ENCODE measurements at places on chromosomes 4 and X.
A peak's percentile ranks its signal among the peaks of the same experiment; 100 is the strongest.

- H3K4me3 ChIP-seq = no peak overlapping the region
- no peak for DNase-seq
- no peaks in the 10 kb centered on the region for H3K4me1 ChIP-seq
- no peaks in the 10 kb centered on the region for H3K27me3 ChIP-seq
- no peaks in the 10 kb centered on the region for H3K36me3 ChIP-seq
- H3K27ac ChIP-seq = no peak overlapping the region
Observed at GRCh38 chr4:144716778-144717177, 70.8 kb downstream of the HHIP start.

DNA sequence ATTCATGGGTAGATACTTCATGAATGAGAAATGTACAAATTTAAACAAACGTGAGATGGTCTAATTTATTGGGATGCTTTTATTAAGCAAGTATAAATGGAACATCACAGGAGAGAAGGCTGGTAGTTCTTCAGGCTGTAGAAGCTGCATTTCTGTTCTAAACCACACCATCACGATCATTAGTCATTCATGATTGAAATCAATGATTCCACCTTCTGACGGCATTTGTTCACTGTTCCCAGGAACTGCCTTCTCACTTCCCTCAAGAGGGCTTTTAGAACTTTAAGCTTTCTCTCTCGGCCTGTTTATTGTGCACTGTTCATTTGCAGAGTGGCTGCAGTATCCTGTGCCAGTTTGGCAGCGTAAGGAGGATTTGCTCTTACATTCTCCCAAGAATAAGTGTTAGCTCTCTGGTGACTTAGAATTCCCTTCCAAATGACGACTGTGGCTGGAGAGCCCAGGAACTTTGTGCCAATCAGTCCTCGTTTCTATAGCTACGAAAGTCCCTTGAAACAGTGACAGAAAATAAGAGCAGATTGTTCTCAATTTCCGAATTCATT lies 54.7 kb downstream of the MFAP3L start:
- H3K4me1 ChIP-seq = no peaks in the 10 kb centered on the region
- DNase-seq = no peak
- H3K27me3 ChIP-seq = no peaks in the 10 kb centered on the region
- no peaks in the 10 kb centered on the region for H3K36me3 ChIP-seq

- no peaks in the 10 kb centered on the region for H3K36me3 ChIP-seq
- H3K27ac ChIP-seq = no peak overlapping the region
- DNase-seq = no peak
- H3K27me3 ChIP-seq = no peaks in the 10 kb centered on the region
- H3K4me1 ChIP-seq = peaks cover 3% of the 10 kb centered on the region
Observed at GRCh38 chrX:39640866-39641265, 456.9 kb downstream of the BCOR start.

GRCh38 chr4:140150886-140151698 lies 2.9 kb downstream of the MAML3 start:
- peak overlapping the region; percentile 89 for H3K4me3 ChIP-seq
- peaks cover 31% of the 10 kb centered on the region for H3K4me1 ChIP-seq
- peak; percentile 87 for DNase-seq
- H3K36me3 ChIP-seq = peaks cover 4% of the 10 kb centered on the region
- peak overlapping the region; percentile 95 for H3K27ac ChIP-seq

DNA sequence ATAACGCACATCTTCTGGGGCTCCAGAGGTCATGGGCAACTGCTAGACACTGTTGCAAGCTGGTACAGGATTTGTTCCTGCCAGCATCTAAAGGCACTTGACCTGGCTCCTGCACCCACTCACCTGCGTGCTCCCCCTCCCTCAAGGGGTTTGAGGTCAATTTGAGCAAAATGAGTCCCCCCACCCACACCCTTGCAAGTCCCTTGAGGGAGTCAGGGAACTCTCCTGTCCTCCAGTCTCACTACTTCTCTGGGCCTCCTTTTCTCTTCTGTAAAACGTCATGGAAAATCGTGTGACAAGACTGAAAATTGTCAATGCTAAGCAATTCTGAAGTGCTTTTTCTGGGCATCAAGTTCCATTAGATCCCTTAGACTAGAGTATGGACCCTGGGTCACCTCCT lies 39.9 kb upstream of the PGK1 start:
- peaks cover 3% of the 10 kb centered on the region for H3K36me3 ChIP-seq
- no peak for DNase-seq
- H3K4me1 ChIP-seq = no peaks in the 10 kb centered on the region
- no peaks in the 10 kb centered on the region for H3K27me3 ChIP-seq

- peaks cover 2% of the 10 kb centered on the region for H3K36me3 ChIP-seq
- peak overlapping the region; percentile 42 for H3K4me3 ChIP-seq
- peaks cover 5% of the 10 kb centered on the region for H3K4me1 ChIP-seq
- H3K27me3 ChIP-seq = peaks cover 3% of the 10 kb centered on the region
- no peak for DNase-seq
Observed at GRCh38 chr4:17510582-17510981, 1.3 kb downstream of the QDPR start.

- no peak overlapping the region for H3K27ac ChIP-seq
- H3K4me3 ChIP-seq = no peak overlapping the region
- peaks cover 12% of the 10 kb centered on the region for H3K36me3 ChIP-seq
- peaks cover 3% of the 10 kb centered on the region for H3K27me3 ChIP-seq
- no peak for DNase-seq
- H3K4me1 ChIP-seq = peaks cover 5% of the 10 kb centered on the region
Observed at GRCh38 chrX:41350976-41351569, 17.1 kb downstream of the DDX3X start.

- H3K27me3 ChIP-seq = peaks cover 1% of the 10 kb centered on the region
- H3K27ac ChIP-seq = no peak overlapping the region
- no peaks in the 10 kb centered on the region for H3K4me1 ChIP-seq
- peaks cover 4% of the 10 kb centered on the region for H3K36me3 ChIP-seq
- DNase-seq = no peak
- H3K4me3 ChIP-seq = no peak overlapping the region
Observed at GRCh38 chr4:13103382-13104015, 380.6 kb downstream of the RAB28 start.

- H3K36me3 ChIP-seq = peaks cover 9% of the 10 kb centered on the region
- no peaks in the 10 kb centered on the region for H3K4me1 ChIP-seq
- H3K4me3 ChIP-seq = no peak overlapping the region
- H3K27ac ChIP-seq = no peak overlapping the region
- H3K27me3 ChIP-seq = no peaks in the 10 kb centered on the region
Observed at GRCh38 chr4:185500035-185500434, 28.5 kb upstream of the CCDC110 start.

DNA sequence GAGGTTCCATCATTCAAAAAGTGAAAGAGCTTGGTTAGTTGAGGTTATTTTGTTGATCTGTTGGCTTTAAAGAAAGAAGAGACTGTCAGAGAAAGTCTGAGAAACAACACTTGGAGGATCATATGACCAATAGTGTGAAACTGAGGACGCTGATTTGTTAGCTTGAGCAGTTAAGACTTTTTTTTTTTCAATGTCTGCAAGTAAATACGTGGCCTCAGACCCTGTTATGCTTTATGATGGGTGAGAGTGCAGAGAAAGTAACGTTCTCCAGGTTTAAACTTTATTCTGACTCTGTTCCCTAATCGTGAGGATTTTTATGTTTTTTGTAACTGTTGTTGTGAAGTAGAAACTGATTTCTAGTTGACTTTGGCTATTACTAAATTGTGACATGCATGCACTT lies 45.9 kb downstream of the GAB1 start:
- H3K4me3 ChIP-seq = no peak overlapping the region
- no peak overlapping the region for H3K27ac ChIP-seq
- H3K4me1 ChIP-seq = peaks cover 46% of the 10 kb centered on the region
- H3K36me3 ChIP-seq = peaks cover 4% of the 10 kb centered on the region
- peaks cover 1% of the 10 kb centered on the region for H3K27me3 ChIP-seq

GRCh38 chr4:76984788-76985211 lies 35.2 kb downstream of the SEPTIN11 start:
- no peak overlapping the region for H3K27ac ChIP-seq
- peaks cover 4% of the 10 kb centered on the region for H3K27me3 ChIP-seq
- peaks cover 64% of the 10 kb centered on the region for H3K4me1 ChIP-seq
- H3K4me3 ChIP-seq = no peak overlapping the region

GRCh38 chrX:111467896-111468295 lies 43.5 kb upstream of the SERTM2 start:
- peaks cover 2% of the 10 kb centered on the region for H3K27me3 ChIP-seq
- H3K4me3 ChIP-seq = no peak overlapping the region
- peaks cover 6% of the 10 kb centered on the region for H3K36me3 ChIP-seq
- no peaks in the 10 kb centered on the region for H3K4me1 ChIP-seq
- H3K27ac ChIP-seq = no peak overlapping the region
- no peak for DNase-seq

DNA sequence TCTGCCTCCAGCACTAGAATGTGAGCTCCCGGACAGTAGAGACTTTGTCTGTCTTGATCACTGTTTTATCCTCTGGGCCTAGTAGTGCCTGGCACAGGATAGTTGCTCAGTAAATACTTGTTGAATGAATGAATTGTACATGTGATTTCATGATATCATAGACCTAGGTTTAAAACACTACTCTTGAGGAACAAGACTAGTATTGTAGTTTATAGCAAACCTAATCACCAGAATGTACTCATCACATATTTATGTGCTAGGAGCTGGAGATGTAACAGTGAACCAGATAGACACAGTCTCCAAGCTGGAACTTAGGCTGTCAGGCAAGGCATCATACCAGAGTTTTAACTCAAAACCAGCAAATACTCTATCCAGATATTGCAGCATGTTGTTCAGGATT lies 23.5 kb downstream of the GAB3 start:
- H3K4me1 ChIP-seq = peaks cover 13% of the 10 kb centered on the region
- H3K4me3 ChIP-seq = no peak overlapping the region
- H3K27ac ChIP-seq = peak overlapping the region; percentile 64
- no peaks in the 10 kb centered on the region for H3K36me3 ChIP-seq
- DNase-seq = no peak

DNA sequence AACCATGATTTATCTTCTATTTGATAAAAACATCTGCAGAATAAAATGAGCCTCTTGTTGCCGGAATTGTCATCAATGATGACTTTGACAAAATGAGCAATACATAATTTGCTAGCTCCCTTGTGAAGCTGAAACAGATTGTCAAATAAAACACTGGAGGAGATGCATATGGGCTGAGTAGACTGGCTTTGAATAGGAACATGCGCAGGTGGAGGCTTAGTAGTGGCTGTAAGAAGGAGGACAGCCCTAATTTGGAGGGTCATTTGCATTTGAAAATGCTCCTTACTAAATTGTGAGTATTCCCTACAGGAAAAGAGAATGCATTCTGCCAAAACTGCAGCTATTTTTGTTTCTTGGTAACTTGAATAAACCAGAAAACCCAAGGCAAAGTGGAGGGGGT lies 329.1 kb downstream of the PPARGC1A start:
- H3K4me3 ChIP-seq = no peak overlapping the region
- no peak for DNase-seq
- H3K27ac ChIP-seq = no peak overlapping the region

DNA sequence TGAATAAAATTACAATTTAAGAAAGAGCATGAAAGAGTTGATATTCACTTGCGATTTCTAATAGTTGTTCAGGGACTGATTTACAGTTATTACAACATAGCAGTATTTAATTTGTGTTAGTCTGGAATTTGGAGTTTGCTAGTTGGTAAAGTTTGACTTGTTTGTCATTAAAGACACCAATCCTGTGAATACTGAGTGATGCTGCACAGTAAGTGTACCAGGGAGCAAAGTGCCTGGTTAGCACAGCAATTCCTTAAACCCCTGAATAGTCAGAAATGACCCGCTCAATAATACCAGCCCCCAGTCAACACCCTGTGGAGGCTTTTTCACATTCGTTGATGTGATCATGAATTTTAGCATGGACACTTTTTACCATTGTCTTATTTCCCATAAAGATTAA lies 122.2 kb upstream of the GC start:
- DNase-seq = no peak
- H3K4me3 ChIP-seq = no peak overlapping the region
- H3K27me3 ChIP-seq = no peaks in the 10 kb centered on the region
- peaks cover 21% of the 10 kb centered on the region for H3K36me3 ChIP-seq
- H3K4me1 ChIP-seq = peaks cover 3% of the 10 kb centered on the region

DNA sequence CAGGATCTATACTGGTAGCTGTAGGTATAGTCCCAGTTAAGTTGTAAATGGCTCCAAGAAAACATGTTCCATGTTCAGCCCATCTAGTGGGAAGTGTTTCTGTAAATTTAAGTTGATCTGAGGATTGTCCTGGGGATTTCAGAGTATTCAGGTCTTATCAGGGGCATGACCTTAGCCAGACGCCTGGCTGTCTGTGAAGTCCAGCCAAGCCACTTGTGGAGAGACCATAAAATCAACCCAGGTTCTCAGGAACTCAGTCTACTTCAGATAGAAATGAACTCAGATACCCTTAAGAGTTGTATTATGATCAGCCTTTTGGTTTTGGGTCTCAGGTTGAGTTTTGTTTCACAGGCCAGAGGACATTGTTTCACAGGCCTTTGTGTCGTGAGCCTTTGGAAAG lies 95.9 kb downstream of the EGF start:
- H3K36me3 ChIP-seq = no peaks in the 10 kb centered on the region
- H3K4me1 ChIP-seq = no peaks in the 10 kb centered on the region
- DNase-seq = no peak
- no peak overlapping the region for H3K27ac ChIP-seq
- H3K4me3 ChIP-seq = no peak overlapping the region

DNA sequence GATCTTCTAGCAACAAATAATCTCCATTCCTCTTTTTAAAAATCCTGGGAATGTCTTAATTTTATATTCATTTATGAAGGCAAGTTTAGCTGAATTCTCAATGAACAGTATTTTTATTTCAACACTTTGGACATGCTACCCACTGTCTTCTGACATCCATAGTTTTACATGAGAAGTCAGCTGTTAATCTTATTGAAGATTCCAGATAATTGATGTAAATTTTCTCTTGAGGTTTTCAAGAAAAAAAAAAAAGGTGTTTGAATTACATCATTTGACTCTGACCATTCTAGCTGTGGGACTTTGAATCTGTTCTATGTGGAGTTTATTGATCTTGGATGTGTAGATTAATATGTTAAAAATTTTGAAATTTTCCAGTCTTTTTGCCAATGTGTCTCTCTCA lies 28.0 kb downstream of the PDHA2 start:
- no peaks in the 10 kb centered on the region for H3K27me3 ChIP-seq
- no peak overlapping the region for H3K4me3 ChIP-seq
- no peaks in the 10 kb centered on the region for H3K36me3 ChIP-seq
- DNase-seq = no peak
- H3K4me1 ChIP-seq = no peaks in the 10 kb centered on the region
- no peak overlapping the region for H3K27ac ChIP-seq

- H3K4me1 ChIP-seq = peaks cover 12% of the 10 kb centered on the region
- H3K4me3 ChIP-seq = peak within 1 kb of the TSS; percentile 87
- peak within 1 kb of the TSS; percentile 16 for H3K27ac ChIP-seq
- no peaks in the 10 kb centered on the region for H3K36me3 ChIP-seq
- peak; percentile 67 for DNase-seq
Observed at GRCh38 chr4:65670331-65671031, at the start of gene EPHA5. EPHA5 (minus strand) TSS chr4:65670489; CDS start chr4:65669742, 747 bp downstream.

DNA sequence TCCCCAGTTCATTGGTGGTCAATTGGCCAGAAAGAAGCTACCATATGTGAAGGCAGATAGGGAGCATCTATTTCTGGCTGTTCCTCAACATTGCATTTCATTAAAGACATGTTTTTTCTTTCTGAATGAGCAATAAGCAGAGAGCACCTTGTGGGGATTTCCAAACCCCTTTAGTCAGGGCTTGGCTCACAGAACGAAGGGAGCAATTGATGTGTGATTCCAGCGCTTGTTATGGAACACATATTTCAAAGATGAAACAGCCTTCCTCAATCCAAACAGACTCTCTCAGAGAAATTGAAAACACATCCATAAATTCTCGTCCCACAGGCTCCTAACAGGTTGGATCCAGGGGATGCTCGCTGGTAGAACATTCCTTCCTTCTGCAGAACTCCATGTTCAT lies 84.1 kb downstream of the CLCN4 start:
- H3K4me3 ChIP-seq = no peak overlapping the region
- no peaks in the 10 kb centered on the region for H3K27me3 ChIP-seq
- no peak for DNase-seq
- H3K4me1 ChIP-seq = no peaks in the 10 kb centered on the region

Measured in endothelial cell (in vitro differentiated cells).